Esophagus squamous epithelium (tissue), 5 donors: ENCODE measurements at places on chromosomes 7 and 10.

GRCh38 chr7:124813994-124814798 lies 48.6 kb upstream of the GPR37 start:
- DNase-seq, result no peak

- no peak for DNase-seq
These were observed 766.7 kb upstream of the GHITM start for GRCh38 chr10:83372646-83373045.

GRCh38 chr10:31586723-31587638 lies 268.0 kb downstream of the ZEB1 start:
- no peak for DNase-seq

- no peak for DNase-seq
These were observed 59.3 kb downstream of the ZNF736 start for GRCh38 chr7:64373017-64373416.

- no peak for DNase-seq
These were observed at the start of gene IFIT2 for GRCh38 chr10:89301721-89302445. Gene IFIT2 (plus strand): TSS chr10:89302046. CDS start chr10:89302124, 78 bp downstream.
